ENCODE measurements at places on chromosomes 2 and 18. TPM values are rescaled to one million over a fixed set of nuclear protein-coding genes. Genes with fewer than 3 reads are reported as not detected.
A peak's percentile ranks its signal among the peaks of the same experiment; 100 is the strongest.

The ELOA2 gene
- not detected for total RNA-seq

The IL36G gene
- total RNA-seq, result not detected

The CCDC141 gene
- total RNA-seq, result 38.8 TPM

The PLGLB2 gene
- 2.5 TPM for total RNA-seq

The STAT4 gene
- 15.1 TPM for total RNA-seq

The SLC14A1 gene
- total RNA-seq, result 2.0 TPM

GRCh38 chr2:40002339-40002738, 223.3 kb upstream of the THUMPD2 start:
- H3K27me3 ChIP-seq, result no peaks in the 10 kb centered on the region
- H3K36me3 ChIP-seq, result no peaks in the 10 kb centered on the region
- no peaks in the 10 kb centered on the region for H3K4me1 ChIP-seq
- no peak overlapping the region for H3K27ac ChIP-seq
- H3K4me3 ChIP-seq, result no peak overlapping the region

GRCh38 chr2:107466241-107466640, 360.5 kb upstream of the RGPD4 start:
- no peak overlapping the region for H3K4me3 ChIP-seq
- no peak for DNase-seq
- no peak overlapping the region for H3K27ac ChIP-seq

GRCh38 chr2:64491426-64491825, 32.7 kb upstream of the AFTPH start:
- no peaks in the 10 kb centered on the region for H3K36me3 ChIP-seq
- H3K27me3 ChIP-seq, result peaks cover 11% of the 10 kb centered on the region
- peaks cover 4% of the 10 kb centered on the region for H3K4me1 ChIP-seq
- no peak overlapping the region for H3K27ac ChIP-seq
- H3K4me3 ChIP-seq, result no peak overlapping the region

- peaks cover 40% of the 10 kb centered on the region for H3K36me3 ChIP-seq
- H3K4me3 ChIP-seq, result no peak overlapping the region
- H3K4me1 ChIP-seq, result peaks cover 4% of the 10 kb centered on the region
Measured at GRCh38 chr18:57561728-57562423, 24.6 kb downstream of the FECH start.

GRCh38 chr18:26134107-26134506, 438 bp downstream of the PSMA8 start:
- H3K27me3 ChIP-seq, result no peaks in the 10 kb centered on the region
- no peak for DNase-seq
- H3K36me3 ChIP-seq, result no peaks in the 10 kb centered on the region
- peaks cover 4% of the 10 kb centered on the region for H3K4me1 ChIP-seq

DNA sequence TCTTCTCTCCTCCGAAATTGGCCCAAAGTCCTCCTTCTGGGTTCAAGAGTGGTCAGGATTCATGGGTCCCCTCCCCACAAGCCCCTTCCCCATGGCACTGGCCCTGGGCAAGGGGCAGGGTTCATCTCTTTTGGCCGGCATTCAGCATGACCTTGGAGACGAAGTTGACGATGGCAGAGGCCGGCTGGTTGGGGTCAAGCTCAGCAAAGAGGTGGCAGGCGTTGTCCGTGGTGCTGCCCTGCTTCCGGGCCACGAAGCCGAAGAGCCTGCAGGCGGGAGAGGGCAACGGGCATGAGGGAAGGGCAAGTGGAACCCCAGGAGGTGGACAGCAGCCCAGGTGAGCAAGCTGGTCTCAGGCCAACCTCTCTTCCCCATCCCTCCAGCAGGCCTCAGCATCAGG, 198.5 kb downstream of the TNS1 start:
- H3K4me3 ChIP-seq, result no peak overlapping the region
- H3K27ac ChIP-seq, result no peak overlapping the region
- H3K4me1 ChIP-seq, result peaks cover 2% of the 10 kb centered on the region

- H3K36me3 ChIP-seq, result no peaks in the 10 kb centered on the region
- H3K27me3 ChIP-seq, result no peaks in the 10 kb centered on the region
- no peak for DNase-seq
- no peak overlapping the region for H3K4me3 ChIP-seq
Measured at GRCh38 chr2:124323321-124323720, 298.2 kb downstream of the CNTNAP5 start.

- peaks cover 3% of the 10 kb centered on the region for H3K36me3 ChIP-seq
- H3K27ac ChIP-seq, result peak overlapping the region; percentile 50
- no peak for DNase-seq
- peaks cover 30% of the 10 kb centered on the region for H3K4me1 ChIP-seq
Measured at GRCh38 chr2:42567364-42567763, 1.1 kb upstream of the MTA3 start.

- H3K4me1 ChIP-seq, result peaks cover 6% of the 10 kb centered on the region
- no peak overlapping the region for H3K4me3 ChIP-seq
- no peaks in the 10 kb centered on the region for H3K36me3 ChIP-seq
- H3K27me3 ChIP-seq, result peaks cover 11% of the 10 kb centered on the region
Measured at GRCh38 chr2:29253-29652, 17.1 kb downstream of the FAM110C start.

DNA sequence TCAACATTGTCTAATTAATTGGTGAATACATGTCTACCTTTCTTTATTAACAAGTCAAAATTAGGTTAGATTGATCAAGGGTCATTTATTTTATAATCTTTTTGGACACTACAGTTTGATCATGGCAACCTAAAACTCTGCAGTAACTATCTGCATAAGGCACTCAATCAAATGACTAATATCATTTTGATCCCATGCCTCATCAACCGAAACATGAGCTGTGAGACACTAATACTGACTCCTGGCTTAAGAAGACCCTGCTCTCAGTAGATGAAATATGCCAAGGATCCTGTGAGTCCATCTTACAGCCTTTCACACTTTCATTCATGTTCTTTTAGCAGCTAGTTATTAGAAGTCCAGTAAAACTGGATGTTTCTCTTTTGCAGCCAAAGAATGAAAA, 169.4 kb upstream of the CAVIN2 start:
- H3K27me3 ChIP-seq, result no peaks in the 10 kb centered on the region
- no peak for DNase-seq
- no peak overlapping the region for H3K4me3 ChIP-seq
- H3K36me3 ChIP-seq, result no peaks in the 10 kb centered on the region

GRCh38 chr18:54946149-54946581, 13.1 kb downstream of the CCDC68 start:
- peaks cover 5% of the 10 kb centered on the region for H3K27me3 ChIP-seq
- no peaks in the 10 kb centered on the region for H3K36me3 ChIP-seq
- peaks cover 13% of the 10 kb centered on the region for H3K4me1 ChIP-seq
- peak overlapping the region; percentile 89 for H3K4me3 ChIP-seq

DNA sequence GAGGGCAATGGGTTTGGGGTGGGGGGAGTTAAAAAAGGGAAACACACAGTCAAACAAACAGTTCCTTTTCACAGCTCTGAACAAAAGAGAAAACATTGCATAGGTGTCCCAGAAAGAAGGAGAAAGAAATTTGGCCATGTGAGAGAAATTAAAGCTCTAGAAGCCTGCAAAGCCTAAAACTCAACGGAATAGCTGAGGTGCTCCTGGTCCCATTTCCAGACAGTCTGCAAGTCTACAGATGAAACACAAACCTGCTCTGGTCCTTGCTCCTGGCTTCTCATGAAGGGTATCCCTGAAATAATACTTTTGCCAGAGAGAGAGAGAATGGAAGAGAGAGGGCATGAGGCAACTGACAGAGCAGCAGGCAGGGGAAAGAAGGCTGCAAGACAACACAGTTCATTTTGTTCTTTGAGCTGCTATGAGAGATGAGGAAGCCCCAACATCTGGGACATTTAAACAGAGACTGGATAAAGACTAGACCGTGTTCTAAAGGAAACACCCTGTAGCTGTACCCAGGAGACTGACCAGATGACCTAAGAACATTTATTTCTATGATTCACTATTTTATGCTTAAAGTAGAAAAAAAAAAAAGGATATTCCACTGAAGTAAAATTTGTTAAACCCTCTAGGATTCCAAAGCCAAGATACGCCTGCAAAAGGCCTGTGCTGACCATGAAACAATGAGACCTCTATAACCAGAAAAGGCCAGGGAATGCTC, 57.3 kb upstream of the CYP26B1 start:
- no peak overlapping the region for H3K27ac ChIP-seq
- H3K36me3 ChIP-seq, result no peaks in the 10 kb centered on the region
- no peaks in the 10 kb centered on the region for H3K4me1 ChIP-seq
- H3K4me3 ChIP-seq, result no peak overlapping the region

DNA sequence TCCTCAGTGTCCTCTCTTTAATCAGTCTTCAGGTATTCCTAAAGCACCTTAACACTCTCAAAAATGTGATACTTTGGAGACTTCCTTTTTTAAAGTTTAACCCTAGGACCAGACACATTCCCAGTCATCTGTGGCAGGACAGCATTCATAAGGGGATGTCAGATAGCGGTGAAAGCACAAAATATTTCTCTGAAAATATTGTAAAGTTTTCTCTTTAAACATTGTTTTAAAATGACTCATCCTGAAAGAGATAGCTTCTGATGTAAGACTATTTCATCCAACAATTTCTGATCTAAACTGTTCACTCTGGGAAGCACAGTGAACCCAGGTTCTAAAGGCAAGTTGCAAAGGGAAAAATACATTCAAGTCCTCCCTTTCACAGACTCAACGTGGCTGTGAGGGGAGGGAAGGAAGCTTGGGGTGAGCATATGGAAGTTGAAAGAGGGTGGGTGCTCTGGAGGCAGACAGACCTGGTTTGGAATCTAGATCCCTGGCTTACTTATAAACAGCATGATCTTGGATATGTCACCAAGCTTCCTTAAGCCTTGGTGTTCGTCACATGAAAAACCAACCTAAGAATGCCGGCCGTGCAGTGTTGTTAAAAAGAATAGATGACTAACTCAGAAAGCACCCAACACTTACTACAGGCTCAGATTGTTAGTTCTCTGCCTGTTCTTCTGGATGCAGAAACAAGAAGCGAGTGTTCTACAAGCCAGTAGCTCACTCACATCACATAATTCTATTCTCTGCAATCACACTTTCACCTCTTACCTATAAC, 12.1 kb downstream of the GALNT14 start:
- H3K4me3 ChIP-seq, result no peak overlapping the region
- no peak overlapping the region for H3K27ac ChIP-seq
- no peaks in the 10 kb centered on the region for H3K4me1 ChIP-seq
- no peak for DNase-seq
- no peaks in the 10 kb centered on the region for H3K36me3 ChIP-seq

- DNase-seq, result no peak
- H3K27ac ChIP-seq, result no peak overlapping the region
- H3K36me3 ChIP-seq, result peaks cover 13% of the 10 kb centered on the region
Measured at GRCh38 chr2:232058063-232058877, 96.8 kb downstream of the DIS3L2 start.

GRCh38 chr2:239252801-239253200, 148.0 kb downstream of the HDAC4 start:
- H3K4me3 ChIP-seq, result peak overlapping the region; percentile 74
- peaks cover 51% of the 10 kb centered on the region for H3K4me1 ChIP-seq
- H3K27me3 ChIP-seq, result peaks cover 19% of the 10 kb centered on the region
- no peak for DNase-seq

GRCh38 chr2:69222953-69223658, 163.9 kb downstream of the GFPT1 start:
- no peak overlapping the region for H3K27ac ChIP-seq
- H3K36me3 ChIP-seq, result no peaks in the 10 kb centered on the region
- no peak for DNase-seq
- H3K27me3 ChIP-seq, result peaks cover 8% of the 10 kb centered on the region

DNA sequence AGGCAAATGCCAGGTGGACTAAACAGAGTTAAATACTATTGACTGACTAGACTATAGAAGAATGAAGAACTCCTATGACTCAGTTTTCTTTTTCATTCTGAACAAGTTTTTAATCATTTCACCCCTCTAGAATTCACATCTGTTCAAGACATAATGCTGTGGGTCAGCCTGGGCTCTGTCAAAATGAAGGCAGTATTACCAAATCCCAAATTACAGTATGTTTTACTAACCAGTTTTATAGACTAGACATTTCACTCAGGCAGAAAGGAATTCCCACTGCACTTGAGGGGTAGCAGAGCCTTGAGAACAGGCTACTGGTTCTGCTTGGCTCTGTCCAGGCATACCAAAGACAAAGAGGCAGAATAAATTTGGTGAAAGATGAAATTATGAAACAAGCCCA, 511.7 kb downstream of the EPHA4 start:
- H3K27ac ChIP-seq, result no peak overlapping the region
- no peaks in the 10 kb centered on the region for H3K36me3 ChIP-seq
- no peak for DNase-seq

GRCh38 chr2:233816771-233817170, 37.6 kb downstream of the HJURP start:
- no peak overlapping the region for H3K4me3 ChIP-seq
- H3K27me3 ChIP-seq, result peaks cover 20% of the 10 kb centered on the region
- H3K27ac ChIP-seq, result no peak overlapping the region
- no peaks in the 10 kb centered on the region for H3K36me3 ChIP-seq

- no peak for DNase-seq
- H3K36me3 ChIP-seq, result no peaks in the 10 kb centered on the region
- H3K4me3 ChIP-seq, result no peak overlapping the region
- H3K27ac ChIP-seq, result peak overlapping the region; percentile 33
Measured at GRCh38 chr2:68420254-68420910, 46.7 kb downstream of the FBXO48 start.

DNA sequence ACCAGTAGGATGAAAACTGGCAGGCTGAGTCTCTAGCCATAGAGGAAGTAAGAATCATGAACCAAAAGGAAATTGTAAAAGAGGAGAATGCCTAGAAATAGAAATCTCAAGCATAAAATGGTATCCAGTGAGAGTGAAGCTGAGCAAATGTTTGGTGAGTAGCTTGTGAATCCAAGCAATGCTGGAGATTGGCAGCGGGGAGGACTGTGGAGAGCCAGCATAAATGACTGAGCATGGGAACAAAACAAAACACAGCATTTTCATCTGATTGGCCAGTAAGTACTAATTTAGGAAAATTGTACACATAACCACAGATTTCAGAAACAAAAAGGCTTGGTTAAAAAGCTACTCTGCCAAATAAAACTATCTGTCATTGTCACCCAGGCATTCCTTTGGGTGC, 390.0 kb downstream of the STK39 start:
- H3K4me3 ChIP-seq, result no peak overlapping the region
- DNase-seq, result no peak
- no peaks in the 10 kb centered on the region for H3K36me3 ChIP-seq
- H3K4me1 ChIP-seq, result no peaks in the 10 kb centered on the region

DNA sequence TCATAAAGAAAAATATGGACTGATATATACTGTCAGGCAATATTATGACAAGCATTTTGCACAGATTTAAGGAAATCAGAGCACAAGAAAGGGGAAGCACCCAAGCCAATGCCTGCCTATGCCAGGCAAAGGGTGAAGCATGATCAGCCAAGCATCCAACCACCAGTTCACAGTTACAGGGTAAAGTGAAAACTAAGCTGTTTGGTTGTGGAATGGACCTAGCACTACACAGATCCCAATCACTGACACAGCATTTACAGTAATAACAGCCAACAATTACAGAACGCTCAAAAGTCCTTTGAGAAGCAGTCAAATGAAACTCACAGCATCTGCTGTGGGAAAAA, 90.3 kb downstream of the SP3 start:
- DNase-seq, result peak; percentile 39
- peaks cover 19% of the 10 kb centered on the region for H3K27me3 ChIP-seq
- peak overlapping the region; percentile 52 for H3K4me3 ChIP-seq
- peak overlapping the region; percentile 59 for H3K27ac ChIP-seq

- no peak for DNase-seq
- H3K4me1 ChIP-seq, result peaks cover 7% of the 10 kb centered on the region
- no peak overlapping the region for H3K27ac ChIP-seq
Measured at GRCh38 chr2:231573096-231573495, 19.6 kb upstream of the TEX44 start.

GRCh38 chr2:85096616-85097015, 36.6 kb upstream of the TCF7L1 start:
- H3K4me1 ChIP-seq, result no peaks in the 10 kb centered on the region
- no peaks in the 10 kb centered on the region for H3K36me3 ChIP-seq
- peaks cover 21% of the 10 kb centered on the region for H3K27me3 ChIP-seq
- no peak overlapping the region for H3K4me3 ChIP-seq
- no peak for DNase-seq
- no peak overlapping the region for H3K27ac ChIP-seq

- peaks cover 39% of the 10 kb centered on the region for H3K4me1 ChIP-seq
- no peak for DNase-seq
- H3K27me3 ChIP-seq, result no peaks in the 10 kb centered on the region
- no peak overlapping the region for H3K4me3 ChIP-seq
- H3K36me3 ChIP-seq, result no peaks in the 10 kb centered on the region
Measured at GRCh38 chr2:59888706-59889105, 664.7 kb downstream of the BCL11A start.

Measured in activated B cell treated with CpG ODN at 0.5 μM for 24 hours (primary cell).